NCI-H1694 treated with DMSO at 0.1 percent for 48 hours (cell line): ENCODE measurements at places on chromosomes 16 and 17.

DNA sequence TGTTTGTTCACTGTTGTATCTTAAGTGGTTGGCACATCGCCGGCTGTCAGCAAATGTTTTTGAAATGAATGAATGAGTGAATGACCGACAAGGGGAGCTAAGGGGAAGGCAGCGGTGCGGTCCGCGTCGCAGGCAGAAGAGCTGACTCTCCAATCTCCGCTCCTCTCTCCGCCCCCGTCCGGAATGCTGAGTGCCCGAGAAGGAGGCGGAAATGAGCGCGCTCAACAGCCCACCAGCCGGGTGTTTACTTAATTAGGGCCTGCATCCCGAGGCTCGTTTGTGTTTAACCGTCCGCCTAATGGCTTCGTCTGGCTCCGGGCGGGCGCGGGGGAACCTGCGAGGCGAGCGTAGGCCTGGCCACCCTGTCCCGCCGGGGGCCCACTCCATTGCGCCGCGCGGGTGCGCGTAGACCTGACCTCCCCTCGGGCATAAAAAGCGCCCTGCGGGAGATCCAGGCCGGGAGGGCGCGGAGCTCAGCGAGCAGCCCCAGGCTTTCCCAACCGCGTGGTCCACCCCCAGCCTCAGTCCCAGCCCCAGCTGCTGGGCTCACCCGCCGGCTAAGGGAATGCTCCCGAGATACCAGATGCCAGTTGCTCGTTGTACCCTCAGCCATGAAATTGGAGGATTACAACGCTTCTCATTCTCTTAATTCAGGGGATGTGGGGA is 2.5 kb upstream of the CDH3 start:
- no peak for DNase-seq

DNA sequence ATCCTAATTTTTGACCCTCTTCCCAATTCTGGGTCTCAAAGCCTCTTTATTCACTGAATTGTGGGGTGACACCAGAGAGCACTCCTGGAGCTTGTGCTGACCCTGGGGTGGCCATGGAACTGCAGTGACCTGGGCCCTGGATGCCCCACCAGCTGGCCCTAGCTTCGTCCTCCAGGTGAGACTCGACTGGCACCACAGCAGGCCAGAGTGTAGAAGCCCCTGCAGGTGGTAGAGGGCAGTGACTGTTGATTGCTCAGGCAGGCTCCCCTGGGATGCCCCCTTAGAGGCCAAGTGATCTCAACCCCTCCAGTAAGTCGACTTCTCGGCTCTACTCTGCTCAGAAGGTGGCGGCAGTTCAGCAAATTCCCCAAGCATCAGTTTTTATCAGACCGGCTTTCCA is 6.4 kb downstream of the FA2H start:
- DNase-seq: no peak

DNA sequence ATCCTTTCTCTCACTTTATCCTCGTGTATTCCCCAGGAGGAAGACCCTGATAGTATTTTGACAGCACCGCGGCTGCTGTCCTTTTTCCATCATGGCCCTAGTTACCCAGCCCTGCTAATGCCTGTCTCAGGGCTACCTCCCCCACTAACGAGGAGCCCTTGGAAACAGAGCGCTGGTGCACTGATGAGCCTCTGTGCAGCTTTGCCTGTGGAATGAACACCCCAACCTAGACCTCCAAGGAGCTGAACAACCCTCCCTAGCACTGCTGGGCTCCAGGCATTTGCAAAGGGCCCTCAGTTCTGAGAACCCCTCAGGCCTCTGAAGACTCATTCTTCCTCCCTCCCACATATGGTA is 23.3 kb upstream of the CCL1 start:
- DNase-seq: no peak

DNA sequence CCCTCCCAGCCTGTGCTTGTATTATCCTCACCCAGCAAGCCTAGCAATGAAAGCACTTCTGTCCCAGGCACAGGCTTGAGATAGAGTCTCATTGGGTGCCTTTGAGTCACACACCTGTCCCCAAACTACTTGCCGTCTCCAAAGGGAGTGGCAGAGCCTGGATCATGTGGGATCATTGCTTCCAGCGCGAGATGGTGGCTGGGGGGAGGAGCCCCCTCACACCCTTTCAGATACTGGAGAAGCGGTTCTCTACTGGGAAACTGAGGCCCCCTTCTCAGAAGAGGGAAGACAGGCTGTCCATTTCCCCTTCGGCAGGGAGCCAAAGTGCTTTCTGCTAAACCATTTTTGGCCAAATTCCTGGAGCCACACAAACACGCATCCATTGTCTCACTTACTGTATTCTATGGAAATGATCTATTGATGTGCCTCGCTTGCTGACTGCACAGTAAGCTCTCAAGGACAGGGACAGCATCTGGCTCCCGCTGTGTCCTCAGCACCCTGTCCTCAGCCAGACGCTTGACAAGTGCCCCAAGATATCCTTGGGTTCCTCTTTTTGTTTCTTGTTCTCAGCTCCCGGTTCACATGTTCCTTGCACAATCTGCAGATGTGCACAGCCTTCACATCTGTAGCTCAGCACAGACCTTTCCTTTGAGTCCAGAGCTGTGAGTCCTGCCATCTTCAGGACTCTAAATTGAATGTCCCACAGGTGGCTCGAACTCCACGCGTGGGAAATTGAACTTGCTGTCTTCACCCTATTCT is 26.0 kb upstream of the DLX3 start:
- no peak for DNase-seq

GRCh38 chr16:19980632-19981265 is 92.9 kb downstream of the GPR139 start:
- DNase-seq: no peak

DNA sequence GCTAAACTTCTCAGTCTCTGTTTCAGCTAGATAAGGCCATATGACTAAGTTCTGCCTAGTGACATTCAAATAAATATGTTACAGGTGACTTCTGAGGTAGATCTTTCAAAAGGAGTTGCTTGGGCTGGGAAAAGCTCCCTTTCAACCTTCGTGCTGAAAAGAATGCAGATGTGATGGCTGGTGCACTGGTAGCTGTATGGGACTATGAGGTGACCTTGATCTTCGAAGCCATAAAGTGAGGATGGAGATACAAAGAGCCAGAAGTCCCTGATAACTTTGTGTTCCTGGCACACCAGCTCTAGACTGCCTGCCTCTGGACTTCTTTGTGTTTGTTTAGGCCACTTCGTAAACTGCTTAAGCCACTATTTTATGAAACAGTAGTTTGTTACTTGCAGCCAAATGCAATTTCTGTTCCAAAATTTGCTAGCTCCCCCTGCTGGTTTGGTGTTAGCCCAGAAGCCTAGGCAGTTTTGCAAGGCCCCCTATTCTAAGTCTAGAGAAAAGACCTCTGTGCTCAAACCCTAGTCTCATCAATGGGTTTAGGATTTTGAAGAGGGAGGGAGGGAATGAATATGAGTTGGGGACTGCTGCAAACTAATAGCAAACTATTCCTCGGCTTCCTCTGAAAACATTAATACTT is 23.3 kb upstream of the ERCC4 start:
- no peak for DNase-seq

- DNase-seq: no peak
These were observed 22.1 kb upstream of the RPL38 start for GRCh38 chr17:74181341-74181740.

DNA sequence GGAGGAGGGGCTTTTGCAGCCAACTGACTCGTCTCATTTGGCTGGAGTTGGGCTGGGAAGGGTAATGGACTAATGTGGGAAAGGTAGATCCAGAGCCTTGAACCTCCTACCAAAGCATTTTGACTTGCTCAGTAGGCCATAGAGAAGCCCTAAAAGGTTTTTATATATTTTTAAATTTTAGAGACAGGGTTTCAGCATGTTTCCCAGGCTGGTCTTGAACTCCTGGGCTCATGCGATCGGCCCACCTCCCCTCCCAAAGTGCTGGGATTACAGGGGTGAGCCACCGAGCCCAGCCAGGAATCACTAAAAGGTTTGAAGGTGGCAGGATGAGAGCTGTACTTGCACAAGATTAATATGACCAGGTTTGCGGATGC is 2.0 kb upstream of the PITPNC1 start:
- no peak for DNase-seq

DNA sequence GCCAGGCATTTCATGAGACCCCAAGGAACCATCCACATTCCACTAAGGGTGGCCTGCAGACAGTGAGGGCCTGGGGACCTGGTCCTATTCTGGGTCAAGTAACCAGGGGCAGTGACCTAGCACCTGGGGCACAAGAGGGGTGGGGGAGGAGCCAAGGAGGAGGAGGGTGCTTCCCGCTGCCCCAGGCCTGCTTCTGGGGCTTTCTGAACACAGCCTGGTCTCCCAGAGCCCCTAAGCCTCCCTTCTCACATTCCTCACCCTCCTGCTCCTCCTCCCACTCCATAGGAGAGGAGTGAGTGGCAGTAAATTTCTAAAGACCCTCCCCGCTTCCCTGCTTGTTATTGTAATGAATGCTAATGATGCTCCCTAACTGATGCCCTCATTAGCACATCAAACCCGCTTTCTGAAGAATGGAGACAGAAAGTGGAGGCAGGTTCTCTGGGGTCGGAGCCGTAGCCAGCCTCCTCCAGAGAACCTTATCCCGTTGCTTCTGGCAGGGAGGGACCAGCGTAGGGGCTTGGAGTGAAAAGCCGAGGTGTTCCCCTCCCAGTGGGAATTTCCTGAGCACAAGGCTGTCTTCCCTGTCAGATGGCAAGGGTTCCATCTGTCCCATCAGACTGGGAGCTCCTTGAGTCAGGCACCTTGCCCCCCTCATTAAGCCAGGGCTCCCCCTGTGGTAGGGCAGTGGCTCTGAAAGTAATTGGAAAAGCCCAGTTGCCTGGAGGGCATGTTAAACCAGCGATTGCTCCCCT is 3.7 kb upstream of the SRCIN1 start:
- no peak for DNase-seq

DNA sequence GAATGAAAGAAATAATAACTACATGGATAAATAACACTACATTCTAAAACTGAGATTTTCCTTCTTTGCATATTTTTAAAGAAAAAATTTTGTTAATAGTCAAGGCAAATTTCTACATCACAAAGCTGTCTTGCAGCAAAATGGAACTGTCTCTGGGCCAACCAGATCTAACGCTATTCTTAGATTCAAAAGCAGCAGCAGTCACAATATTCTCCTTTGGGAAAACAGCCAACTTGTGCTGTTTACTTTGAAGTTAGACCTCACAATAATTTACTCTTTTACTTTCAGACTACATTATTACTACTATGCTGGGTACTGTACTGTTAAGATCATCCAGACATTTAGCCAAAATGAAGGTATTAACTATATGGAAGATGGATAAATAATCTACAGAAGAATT is 189.1 kb downstream of the CEP112 start:
- no peak for DNase-seq

DNA sequence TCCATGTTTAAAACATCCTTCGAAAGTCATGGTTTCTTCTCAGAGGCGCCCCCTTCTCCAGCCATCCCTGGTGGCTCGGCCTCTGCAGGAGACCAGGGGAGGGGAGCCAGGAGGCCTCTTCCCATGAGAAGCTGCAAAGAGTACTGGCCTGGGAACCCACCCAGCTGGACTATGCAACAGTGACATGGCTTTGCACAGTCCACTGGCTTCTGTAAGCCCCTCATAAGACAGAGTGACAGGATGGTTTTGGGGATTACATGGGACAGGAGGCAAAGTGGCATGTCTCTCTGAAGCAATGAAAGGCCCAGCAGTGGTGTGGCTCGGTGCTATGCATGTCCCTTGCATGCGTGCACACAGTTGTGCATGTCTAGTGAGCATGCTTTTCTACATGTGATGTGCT is 99.5 kb downstream of the C16orf78 start:
- DNase-seq: no peak

DNA sequence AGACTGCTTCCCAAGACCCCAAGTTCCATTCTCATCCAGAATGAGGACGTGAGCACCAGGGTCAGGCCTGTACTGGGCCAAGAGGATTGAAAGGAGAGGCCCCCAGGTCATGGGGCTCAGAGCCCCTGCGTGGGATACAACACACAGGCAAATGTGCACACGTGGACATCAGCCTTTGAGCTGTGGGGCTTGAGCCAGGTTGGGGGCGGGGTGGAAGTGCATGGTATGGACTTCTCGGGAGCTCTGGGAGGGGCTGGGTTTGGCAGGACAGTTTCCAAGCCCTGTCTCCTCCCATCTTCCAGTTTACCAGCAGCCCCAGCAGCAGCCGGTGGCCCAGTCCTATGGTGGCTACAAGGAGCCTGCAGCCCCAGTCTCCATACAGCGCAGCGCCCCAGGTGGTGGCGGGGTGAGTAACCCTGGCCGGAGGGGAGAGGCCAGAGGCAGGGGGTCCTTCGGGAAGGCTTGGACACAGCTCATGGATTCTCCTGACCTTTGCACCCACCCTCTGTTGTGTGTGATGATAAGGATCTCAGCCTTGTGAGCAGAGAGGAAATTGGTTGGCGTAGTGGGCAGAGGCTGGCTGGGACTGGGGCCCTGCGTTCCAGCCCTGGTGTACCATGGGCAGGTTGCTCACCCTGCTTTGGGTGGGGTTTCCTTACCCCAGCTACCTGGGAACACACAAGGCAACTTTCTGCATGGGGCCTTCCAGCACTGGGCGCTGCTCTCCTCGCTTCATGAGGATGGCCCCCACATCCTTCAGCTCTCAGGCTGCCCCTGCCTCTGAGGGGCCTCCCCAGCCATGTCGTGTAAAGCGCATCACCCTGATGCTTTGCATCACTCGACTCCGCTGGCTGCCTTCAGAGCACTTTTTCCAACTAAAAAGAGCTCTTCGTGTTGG is 10.4 kb upstream of the LASP1NB start:
- DNase-seq: no peak

DNA sequence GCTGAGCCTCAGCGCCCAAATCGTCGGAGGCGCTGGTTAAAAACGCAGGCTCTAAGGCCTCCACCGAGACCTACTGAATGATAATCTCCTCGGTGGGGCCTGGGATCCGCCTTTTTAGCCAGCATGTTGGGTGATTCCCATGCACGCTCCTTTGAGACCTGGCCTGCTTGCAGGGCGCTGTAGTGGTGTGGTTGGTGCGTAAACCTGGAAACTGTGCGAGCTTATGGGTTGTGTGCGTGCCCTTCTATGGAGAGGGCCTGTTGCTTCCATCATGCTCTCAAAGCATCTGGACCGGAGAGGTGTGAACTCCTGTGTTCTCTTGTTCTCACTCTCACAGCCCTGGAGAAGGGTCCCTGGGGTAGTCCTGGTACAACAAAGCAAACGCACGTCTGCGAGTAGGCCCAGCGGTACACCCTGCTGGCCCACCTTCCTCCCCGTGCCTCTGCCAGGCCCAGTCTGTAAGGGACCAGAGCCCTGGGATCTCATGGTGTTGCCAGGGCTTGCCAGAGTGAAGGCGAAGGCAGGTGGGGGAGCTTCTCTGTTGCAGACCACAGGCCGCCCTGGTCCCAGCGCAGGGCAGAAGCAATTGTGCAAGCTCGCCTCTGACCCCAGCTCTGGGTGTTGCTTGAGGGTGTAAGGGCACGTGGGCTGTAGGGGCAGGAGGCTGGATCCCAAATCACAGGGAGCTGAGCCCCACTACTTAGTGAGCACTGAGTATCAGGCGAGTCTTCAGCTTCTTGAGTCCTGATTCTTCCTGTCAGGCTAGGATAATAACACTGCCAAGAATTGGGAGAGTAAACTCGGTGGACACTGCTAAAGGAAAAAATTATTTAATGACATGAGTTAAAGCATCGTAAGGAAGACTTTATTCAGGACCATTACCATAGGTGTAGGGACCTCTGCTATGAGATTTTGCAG is 879 bp upstream of the LRRC75A start:
- no peak for DNase-seq

- DNase-seq: no peak
These were observed 24.8 kb downstream of the RAD51D start for GRCh38 chr17:35094902-35095301.
